RCC 7860 (cell line): ENCODE measurements at places on chromosomes 16 and 17.

- DNase-seq, result no peak
Measured at GRCh38 chr16:79834720-79835119, 234.2 kb upstream of the MAF start.

- DNase-seq, result peak; percentile 27
Measured at GRCh38 chr16:63361032-63361624, 1324.9 kb upstream of the CDH8 start.

- no peak for DNase-seq
Measured at GRCh38 chr17:10034719-10035475, 129.8 kb upstream of the RCVRN start.

DNA sequence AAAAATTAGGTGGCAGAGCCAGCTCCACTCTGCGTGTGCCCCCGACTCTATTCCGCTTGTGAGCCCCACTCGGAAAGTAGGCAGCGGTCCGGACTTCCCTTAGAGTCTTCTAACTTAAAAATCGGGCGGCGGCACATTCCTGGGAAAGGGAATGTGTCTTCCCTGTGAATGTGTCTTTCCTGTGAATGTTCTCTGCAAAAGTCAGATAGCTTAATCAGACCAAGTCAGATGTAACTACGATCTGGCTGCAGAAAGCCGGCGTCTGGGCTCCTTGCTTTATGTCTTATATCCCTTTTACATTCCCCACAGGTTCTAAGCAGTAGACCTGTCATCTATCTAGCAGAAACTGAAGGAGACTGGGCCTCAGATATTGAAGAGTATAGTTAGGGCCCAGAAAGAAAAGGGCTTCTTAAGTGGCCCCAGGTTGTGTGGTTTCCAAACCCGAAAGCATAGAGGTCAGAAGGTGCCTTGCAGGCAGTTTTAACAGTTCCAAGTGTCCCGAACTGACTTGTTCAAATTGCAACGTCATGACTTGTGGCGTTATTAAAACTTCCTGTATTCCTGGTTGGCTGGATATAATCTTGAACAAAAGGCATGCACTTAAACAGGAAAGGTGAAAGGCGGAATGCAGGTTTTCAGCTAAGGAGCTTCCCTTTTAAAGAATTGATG, 601 bp downstream of the PHKB start:
- peak; percentile 67 for DNase-seq

GRCh38 chr17:19867079-19867328, 732 bp downstream of the ULK2 start:
- no peak for DNase-seq

DNA sequence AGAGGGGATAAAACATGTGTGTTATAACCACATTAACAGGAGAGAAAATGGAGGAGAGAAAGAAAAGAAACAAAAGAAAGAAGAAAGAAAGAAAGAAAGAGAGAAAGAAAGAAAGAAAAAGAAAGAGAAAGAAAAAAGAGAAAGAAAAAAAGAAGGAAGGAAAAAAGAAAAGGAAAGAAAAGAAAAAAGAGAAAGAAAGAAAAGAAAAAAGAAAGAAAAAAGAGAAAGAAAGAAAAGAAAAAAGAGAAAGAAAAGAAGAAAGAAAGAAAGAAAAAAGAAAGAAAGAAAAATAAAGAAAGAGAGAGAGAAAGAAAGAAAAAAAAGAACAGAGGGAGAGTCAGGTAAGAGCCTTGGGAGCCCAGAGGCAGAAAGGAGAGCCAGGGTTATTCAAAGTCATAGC, 446.6 kb upstream of the ASIC2 start:
- DNase-seq, result no peak

DNA sequence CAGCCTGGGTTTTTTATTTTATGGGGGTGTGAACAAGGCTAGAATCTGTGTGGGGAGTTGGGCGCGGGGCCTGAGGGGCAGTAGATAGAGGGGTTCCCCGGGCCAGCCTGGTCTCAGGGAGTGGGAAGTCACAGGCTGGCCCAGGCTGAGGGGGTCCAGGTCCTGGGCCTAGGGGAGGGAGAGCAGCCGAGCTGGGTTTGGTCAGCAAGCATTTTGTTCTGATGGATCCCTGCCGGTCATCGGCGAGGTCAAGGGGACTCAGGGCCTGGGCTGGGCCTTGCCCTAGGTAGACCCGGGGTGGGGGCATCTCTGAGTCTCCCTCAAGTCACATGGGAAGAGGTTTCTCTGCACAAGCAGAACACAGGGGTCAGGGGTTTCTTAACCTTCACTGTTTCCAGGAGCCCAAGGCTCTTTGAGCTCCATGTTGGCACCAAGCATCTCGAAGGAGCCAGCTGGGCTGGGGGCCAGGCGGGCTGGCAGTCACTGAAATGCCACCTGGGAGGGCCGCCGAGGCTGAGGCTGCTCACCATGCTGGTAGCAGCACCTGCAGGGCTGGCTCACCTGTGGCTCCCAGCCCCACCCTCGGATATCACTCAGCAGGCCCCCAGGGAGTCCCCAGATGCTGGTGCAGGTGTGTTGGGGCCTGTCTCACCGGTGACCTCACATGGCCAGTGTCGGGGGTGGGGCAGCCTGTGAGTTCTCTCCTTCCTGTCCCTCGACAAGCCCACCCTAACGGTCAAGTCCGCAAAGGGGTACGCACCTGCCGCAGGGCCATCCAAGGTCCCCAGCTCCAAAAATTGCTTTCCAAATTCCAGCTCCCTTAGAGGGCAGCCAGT, 41.0 kb downstream of the SLC7A5 start:
- no peak for DNase-seq

- DNase-seq, result no peak
Measured at GRCh38 chr16:9039210-9039609, 52.2 kb upstream of the HAPSTR1 start.

GRCh38 chr16:49740256-49740655, 115.7 kb downstream of the ZNF423 start:
- no peak for DNase-seq

DNA sequence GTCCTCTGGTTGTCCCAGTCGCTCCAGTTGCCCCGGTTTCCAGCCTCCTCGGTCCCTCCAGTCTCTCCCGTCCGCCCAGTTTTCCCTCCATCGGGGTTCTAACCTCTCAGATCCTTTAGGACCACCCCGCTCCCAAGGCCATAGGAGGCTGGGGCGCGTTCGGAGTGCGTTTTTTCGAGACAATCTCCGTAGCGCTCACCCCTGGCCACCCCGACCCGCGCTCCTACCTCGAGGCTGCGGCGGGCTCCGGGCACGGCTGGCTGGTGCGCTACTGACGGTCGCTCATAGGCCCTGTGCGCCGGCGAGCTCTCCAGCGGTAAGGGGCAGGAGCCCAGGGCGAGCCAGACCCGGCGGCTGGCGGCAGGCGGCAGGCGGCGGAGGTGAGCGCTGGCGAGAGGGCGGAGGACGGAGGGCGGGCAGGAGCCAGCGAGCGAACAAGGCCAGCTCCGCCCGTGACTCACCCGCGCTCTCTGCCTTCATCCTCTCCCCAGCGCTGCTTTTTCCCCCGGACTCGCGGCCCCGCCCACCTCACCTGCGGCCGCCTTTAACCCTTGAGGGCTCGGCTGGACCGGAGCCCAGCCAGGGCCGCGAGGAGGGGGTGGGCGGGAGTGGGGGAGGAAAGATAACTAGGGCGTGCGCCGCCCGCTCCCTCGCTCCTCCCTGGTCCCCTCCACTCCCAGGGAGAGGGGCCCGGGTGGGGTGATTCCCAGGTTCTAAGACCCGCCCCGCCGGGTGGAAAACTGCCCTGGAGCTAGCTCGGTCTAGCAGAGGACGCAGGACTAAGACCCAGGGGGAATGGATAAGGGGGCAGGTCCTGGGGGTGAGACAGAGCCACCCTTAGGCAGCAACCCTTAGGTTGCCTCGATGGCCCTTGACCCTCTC, at the start of gene SP6:
TSS of gene SP6 (minus strand) at position 472 of the 882 bp plus-strand sequence. CDS start 2,734 bp downstream, outside the sequence.
- peak; percentile 69 for DNase-seq

DNA sequence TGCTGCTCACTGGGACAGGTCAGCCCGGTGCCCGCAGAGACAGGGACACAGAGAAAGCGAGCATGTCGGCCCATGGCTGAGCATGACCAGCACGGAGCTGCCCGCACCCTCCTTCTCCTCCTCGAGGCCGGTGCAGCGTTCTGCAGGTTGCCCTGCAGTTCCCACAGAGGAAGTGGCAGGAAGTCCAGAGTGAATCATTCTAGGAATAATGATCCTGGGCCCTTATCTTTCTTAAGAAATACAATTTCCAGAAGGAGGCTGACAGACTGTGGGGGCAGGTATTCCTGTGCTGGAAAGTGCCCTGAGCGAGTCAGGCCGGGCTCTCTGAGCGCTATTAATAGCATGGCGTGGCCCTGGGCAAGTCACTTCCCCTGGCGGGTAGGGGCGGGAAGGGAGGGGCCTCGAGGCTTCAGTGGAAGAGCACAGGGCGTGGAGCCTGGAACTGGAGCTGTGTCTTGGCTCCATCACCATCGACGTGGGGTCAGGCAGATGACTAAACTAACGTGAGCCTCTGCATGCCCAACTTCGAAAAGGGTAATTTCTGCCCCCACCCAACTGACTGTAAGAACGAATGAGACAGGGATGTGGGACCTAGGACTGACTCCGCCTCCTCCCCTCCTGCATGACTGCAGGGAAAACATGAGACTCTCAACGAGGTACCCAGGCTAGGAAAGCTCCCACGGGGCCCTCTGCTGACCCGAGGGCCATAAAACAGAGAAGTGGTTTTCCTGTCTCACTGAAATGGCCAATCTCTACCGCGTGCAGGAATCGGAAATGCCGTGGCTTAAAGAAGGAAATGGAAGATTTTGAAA, 9.8 kb downstream of the TMEM204 start:
- peak; percentile 87 for DNase-seq

DNA sequence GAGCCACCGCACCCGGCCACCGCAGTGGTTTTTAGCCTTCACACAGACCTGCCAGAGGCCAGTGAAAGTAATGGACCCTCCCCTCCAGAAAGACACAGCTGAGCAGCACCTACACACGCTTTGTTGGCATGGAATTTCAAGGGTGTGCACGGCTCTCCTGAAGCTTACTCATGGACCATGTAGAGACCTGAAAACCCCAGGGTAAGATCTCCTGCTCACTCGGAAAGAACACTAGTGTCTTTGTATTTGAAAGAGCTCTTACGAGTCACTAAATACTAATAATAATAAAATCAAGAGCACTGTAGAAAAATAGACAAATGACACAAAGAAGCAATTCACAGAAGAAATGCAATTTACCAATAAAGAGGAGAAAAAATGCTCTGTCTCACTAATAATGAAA, 20.0 kb downstream of the SLC43A2 start:
- DNase-seq, result no peak

GRCh38 chr17:42577140-42577531, 393 bp downstream of the PSMC3IP start:
- no peak for DNase-seq

GRCh38 chr17:37179893-37180292, 195.9 kb upstream of the C17orf78 start:
- DNase-seq, result peak; percentile 15

DNA sequence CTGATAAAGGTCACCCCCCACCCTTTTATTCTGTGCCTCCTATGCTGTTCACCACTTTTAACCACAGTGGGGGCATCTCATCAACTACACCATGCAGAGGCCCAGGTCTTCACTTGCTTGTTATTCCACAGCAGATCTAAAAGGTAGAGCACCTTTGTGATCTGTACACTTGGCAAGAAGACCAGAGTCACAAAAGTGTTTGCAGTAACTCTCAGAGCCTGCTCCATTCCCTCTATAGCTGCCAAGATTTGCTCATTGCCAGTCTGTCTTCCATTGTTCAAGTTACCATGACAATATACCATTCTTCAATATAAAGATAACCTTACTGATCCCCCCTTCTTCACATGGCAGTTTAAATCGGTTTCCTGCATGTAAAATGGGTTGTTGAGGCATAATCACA, 180.0 kb downstream of the TOX3 start:
- DNase-seq, result no peak

GRCh38 chr17:5024604-5025003, 10.6 kb downstream of the SLC52A1 start:
- DNase-seq, result no peak

DNA sequence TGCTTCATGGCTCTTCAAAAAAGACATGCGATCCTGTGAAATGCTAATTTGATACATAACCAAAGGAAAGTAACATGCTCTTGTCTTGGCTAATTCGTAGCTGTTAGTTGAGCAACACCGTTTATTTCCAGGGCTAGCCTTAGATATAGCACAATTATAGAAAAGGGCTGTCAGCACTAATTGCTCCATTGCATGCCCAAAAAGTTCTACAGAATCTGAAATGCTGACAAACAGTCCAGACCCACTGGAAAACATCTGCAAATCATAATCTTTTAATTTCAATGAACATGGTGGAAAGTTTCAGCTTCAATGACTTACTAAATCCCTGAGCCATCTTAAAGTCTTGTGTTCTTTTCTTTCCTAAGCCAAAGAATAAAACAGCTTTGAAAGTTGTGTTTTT, 42.9 kb upstream of the NUDT7 start:
- DNase-seq, result no peak
